ENCODE measurements at places on chromosomes 4 and X. TPM values are rescaled to one million over a fixed set of nuclear protein-coding genes. Genes with fewer than 3 reads are reported as not detected.
A peak's percentile ranks its signal among the peaks of the same experiment; 100 is the strongest.

Gene PABPC1L2B
- not detected for total RNA-seq

Gene GPRASP1
- total RNA-seq: 1.7 TPM

Gene FAT4
- not detected for total RNA-seq

Gene TRAM1L1
- total RNA-seq: not detected

Gene KLB
- total RNA-seq: not detected

Gene PRRG3
- not detected for total RNA-seq

Gene SRPX2
- total RNA-seq: not detected

Gene SH3D19
- not detected for total RNA-seq

Gene EDA2R
- total RNA-seq: 3.6 TPM

Gene F9
- not detected for total RNA-seq

Gene GSX2
- not detected for total RNA-seq

Gene UGT2B11
- total RNA-seq: not detected

DNA sequence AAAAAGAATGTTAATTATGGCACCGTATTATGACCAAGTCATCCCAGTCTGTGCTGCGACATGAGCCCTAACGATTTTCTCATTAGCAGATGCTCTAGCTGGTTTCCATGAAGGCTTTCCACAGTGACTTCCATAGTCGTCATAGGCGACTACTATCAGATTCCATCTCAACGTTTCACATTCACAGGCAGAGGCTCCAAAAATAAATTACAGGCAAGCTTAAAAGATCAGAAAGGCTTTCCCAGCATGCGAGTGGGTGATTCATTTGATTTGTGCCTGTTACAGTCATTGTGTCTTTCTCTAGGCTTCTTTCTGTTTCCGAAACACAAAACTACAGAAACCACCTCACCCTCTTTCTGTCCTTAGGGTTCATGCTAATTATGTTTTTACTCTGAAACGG lies 43.2 kb downstream of the PALLD start:
- DNase-seq: no peak

DNA sequence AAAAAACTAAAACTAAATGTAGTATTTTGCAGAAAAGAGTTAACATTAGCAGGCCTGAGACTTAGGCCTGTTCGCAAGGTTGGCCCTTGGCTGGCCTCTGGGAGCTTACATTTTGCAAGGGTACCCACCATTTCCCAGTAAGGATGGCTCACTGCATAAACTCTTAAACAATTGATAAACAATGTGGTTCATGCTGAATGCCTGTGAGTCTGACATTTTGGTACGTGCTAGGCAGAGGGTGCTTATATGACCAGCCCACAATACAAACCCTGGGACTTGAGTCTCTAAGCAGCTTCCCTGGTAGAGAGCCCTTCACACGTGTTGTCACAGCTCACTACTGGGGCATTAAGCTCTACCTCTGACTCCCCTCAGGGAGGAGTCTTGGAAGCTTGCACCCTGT lies 7.4 kb downstream of the PRPS2 start:
- no peak for DNase-seq

DNA sequence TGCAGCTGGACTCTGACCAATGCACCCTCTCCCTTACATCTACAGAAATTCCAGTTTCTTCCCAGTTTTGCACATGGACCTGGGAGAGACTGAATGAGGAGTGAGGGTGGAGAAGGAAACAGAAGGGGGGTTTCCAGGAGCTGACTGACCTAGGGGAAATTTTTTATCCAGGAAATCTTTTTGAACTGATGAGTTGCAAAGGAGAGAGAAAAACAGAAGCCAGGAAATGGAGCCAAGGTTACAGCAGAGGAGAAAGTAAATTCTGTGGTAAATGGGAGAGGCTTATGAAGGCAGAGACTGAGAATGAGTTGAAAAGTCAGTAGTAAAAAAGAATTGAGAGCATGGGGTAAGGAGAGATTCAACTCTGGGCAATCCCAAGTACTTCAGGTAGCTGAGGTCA lies 192.8 kb downstream of the SMIM20 start:
- no peak for DNase-seq

- DNase-seq: no peak
Observed at GRCh38 chr4:26010304-26010703, 96.3 kb downstream of the SMIM20 start.

DNA sequence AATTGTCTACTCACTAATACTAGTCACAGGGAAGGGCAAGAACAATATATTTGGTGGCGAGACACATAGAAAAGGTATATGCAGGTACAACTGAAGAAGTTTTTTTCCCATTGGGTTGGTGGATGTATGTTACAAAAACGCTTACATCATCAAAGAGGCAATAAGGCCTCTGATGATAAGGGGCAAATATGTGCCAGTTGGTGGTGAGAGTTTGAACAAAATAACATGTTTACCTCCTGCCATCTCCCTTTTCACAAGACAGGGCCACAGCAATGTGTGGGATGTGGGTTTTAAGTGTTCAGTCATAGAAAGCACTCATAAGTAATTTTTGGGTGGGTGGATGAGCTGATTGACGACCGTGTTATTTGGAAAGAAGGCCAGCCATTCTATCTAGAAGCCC lies 41.7 kb downstream of the PAGE2 start:
- no peak for DNase-seq

DNA sequence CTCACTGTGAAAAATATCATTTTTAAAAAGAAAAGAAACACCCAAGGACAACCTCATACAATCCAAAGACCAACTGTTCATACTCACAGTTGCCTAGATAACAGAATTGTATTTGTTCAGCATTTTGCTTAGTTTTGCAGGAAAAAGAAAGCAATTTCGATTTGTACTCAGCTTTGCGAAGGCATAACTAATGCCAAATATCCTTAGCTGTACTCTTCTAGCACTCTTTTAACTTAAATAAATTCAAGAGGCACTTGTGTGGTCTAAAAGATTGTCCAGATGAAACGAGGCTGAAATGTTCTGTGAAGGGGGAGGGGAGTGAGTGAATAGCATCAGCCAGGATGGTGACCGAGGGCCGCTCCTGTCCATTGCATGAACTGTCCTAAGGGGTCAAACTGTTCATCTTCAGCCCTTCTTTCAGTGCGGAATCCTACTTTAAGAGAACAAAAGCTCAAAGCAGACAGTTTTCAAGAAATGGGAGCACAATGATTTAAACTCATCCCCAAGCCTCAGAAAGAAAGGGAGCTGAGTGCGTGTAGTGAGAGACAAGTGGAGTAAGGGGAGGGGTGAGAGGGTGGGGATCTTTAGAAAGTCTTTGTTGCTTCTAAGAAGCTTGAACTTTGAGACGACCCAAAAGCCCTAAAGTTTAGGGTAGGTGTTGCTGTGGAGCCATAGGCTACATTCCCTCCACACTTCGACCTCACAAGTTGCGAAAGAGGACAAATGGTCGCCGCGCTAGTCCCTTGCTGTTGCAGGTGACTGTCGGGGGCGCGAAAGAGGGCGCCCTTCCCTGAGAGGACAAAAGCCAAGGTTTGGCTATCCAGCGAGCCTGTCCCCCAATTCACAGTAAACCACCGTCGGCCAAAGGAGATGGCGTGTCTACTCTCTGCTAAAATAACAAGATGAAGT lies 4.0 kb upstream of the NEUROG2 start:
- DNase-seq: no peak

DNA sequence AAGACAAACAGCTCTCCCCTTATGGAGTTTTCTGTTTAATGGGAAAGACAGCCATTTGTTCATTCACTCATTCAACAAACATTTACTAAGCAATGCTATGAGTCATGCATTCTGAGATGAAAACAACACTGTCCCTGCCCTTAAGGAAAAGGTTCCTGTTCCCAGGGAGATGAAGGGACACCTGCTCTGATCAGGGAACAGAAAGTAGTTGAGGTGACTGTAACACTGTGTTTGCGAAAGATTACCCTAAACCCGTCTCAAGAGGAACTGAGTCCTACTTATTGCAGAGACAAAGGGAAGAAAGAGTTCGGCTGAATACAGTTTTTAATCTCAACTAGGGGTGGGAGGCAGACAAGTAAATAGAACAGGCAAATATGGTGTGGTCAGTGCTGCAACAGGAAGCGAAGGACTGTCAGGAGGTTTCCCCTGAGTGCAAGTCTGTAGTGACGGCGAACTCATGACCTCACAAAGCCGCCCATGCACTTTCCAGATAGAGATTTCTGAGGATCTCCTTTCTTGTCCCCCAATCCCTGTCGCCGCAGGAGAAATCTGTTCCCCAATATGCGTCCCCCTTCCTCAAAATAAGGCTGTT lies 712 bp downstream of the STX18 start:
- DNase-seq: peak; percentile 66

DNA sequence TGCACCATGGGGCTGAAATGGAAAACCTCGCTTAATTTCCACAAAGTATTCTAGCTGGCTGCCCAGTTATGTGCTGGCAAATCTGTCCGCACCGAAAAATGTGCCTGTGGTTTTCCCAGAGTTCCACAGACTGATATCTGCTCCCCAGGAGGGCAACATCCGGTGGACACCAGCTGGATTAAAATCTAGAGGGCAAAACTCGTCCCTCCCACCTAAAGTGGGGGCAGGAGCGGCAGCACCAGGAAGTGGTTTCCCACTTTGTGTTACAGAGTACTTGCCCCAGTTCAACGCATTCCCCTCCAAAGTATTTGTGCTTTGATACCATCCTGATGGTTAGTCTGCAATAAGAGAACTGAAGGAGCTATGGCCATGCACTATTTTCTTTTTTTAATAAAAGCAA lies 187.6 kb downstream of the TSPAN5 start:
- no peak for DNase-seq

DNA sequence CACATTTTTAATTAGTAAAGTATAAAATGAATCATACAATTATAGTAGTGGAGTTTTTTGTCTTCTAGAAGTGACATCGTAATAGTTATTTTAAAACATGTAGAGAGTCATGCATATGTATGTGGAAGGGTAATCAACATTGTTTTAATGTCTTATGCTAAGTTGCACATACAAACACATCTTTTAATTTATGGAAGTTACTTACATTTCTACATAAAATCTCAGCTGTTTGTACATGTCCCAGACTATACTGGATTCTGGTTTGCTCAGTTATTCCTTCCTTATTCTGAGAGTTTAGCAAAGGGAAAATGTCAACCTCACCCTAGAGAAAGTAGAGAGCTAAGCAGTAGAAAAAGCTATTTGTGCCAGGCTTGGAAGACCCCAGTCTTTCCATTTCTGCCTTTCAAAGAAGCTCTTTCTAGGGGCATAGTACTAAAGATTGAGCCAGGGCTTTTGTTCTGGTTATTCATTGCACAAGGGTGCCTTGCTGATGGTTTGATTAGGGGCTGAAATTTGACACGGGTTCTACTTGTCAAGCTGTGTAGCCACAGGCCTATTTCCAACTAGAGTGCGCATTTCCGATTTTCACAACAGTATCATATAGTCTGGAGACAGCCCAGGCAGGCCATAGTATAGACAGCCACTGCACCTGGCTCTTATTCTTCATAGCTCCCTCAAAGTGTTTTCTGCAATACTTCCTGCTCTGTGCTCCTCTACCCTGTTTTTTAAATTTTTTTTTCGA lies 106.3 kb downstream of the RPA4 start:
- DNase-seq: no peak

DNA sequence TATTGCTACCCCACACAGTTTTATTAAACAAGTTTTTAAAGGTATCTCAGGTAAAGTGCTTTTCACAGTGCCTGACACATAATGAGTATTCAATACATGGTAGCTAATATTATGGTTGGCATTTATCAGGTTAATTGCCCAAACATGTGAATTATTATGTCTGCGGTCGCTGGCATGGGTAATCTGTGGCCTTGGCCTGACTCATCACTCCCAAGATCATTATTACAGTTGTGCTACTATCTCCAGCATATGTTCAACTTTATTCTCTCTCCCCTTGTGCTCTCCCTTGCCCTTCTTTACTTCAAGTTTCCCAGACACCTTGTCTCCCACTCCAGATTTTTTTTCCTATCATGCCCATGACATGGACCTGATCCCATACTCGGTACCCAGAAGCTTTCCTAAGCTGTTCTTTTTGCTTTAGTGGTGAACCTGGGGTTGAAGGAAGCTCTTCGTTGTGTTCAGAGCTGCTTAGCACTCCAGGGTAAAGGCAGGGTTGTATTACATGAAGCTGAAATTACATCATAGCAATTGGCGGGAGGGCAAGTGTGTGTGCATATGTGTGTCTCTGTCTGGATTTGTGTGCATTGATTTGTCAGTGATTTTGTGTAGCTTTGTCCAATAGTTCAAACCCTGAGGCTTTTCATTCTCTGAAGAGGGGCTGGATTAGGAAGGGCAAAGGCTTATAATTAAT lies 176.5 kb upstream of the NRK start:
- DNase-seq: no peak

- DNase-seq: no peak
Observed at GRCh38 chr4:21664355-21664754, 284.2 kb downstream of the KCNIP4 start.

DNA sequence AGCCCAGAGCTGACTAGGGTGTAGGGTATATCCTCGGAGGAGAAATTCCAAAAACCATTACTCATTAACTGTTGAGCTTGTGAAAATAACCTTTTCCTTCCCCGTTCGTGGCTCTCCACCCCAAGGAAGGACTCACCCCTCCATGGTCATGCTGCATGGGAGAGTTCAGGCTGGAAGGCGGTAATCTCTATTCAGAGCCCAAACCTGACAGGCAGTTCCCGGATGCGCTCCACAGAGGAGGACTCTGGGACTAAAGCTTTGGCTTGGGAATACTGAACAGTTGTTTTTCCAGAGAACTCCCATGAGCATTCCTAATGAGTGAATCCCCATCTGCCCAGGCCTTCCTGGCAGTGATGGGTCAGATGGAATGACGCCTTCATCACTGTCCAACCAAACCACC lies 125.4 kb downstream of the BCOR start:
- no peak for DNase-seq

- DNase-seq: no peak
Observed at GRCh38 chr4:148868191-148868590, 426.0 kb upstream of the NR3C2 start.
